ENCODE measurements at places on chromosomes 5 and 9.

- DNase-seq: no peak
These were observed 57.3 kb downstream of the TRIP13 start for GRCh38 chr5:949815-950560.

- DNase-seq: no peak
These were observed 215.5 kb downstream of the GAPVD1 start for GRCh38 chr9:125477089-125477544.

DNA sequence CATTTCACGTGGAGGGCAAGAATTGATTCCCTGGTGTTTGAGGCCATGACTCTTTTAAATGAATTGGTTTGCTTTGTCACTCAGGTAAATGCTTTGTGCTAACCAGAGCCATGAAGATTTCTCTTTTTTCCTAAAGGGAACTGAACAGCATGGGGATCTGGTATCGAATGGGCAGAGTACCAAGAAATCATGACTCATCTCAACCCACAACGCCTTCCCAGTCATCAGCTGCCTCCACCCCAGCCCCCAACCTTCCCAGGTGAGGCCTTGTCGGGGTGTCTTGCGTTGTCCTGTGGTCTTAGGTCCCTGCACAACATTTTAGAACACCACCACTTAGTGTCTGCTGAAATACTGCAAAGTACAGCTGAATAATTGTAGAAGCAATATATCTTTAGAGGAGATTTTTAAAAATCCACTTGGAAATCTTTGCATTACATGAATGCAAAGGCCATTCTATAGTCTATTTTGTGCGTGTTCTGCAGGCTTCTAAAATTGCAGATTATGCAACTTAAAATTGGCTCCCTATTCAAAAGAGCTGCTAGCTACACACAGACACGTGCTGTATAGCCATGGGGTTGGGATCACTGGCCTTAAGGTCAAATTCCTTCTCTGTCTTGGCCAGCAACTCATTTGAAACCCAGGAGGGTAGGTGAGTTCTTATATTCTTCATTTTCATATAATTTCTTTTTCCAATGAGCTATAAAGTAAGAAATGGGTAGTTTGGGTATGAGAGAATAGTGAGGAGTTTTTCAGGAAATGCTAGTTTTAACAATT is 69.0 kb downstream of the MVB12B start:
- DNase-seq: no peak

GRCh38 chr5:108168915-108169314 is 213.0 kb downstream of the FBXL17 start:
- DNase-seq: no peak

GRCh38 chr5:10761933-10762775 is 1.1 kb upstream of the DAP start:
- no peak for DNase-seq

DNA sequence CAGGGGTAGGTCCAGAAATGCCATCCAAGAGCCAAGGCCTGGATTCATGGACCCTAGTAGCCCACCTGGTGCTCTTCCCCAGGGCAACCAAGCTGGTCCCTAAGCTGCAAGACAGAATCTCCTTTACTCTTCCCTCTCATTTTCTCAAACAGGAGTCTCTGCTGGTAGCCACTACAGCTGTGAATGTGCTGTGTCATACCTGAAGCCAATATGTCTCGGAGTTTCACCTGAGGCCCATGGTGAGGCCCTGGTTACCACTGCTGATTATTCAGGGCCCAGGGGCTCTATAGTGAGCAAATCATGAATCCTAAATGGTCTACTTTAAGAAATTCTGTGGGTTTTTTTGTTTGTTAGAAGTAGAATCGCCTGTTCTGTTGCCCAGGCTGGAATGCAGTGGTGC is 15.9 kb downstream of the CDK7 start:
- DNase-seq: no peak

- no peak for DNase-seq
These were observed 604.6 kb downstream of the PTPRD start for GRCh38 chr9:10008101-10008799.

- no peak for DNase-seq
These were observed 1953.9 kb upstream of the CDH6 start for GRCh38 chr5:29239606-29240005.

GRCh38 chr5:136132087-136132486 is 558 bp upstream of the SMAD5 start:
- DNase-seq: no peak

DNA sequence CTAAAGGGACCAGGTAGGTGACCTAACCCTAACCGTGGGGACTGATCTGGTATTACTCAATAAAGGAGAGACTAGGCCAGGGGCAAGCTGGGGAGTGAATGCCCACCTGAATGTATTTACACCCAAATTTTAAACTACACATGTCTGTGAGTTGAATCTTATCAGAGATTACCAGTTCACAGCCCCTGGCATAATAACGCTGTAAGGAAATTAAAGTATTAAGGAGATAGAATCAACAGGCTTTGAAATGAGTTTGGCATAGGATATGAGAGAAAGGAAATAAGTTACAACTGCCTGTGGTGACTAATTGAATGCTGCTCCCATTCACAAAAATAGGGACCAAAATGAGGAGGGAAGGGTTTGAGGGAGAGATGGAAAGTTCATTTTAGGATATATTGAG is 593.3 kb downstream of the CSNK1G3 start:
- DNase-seq: no peak

GRCh38 chr5:65646938-65647337 is 22.1 kb downstream of the SHLD3 start:
- no peak for DNase-seq

DNA sequence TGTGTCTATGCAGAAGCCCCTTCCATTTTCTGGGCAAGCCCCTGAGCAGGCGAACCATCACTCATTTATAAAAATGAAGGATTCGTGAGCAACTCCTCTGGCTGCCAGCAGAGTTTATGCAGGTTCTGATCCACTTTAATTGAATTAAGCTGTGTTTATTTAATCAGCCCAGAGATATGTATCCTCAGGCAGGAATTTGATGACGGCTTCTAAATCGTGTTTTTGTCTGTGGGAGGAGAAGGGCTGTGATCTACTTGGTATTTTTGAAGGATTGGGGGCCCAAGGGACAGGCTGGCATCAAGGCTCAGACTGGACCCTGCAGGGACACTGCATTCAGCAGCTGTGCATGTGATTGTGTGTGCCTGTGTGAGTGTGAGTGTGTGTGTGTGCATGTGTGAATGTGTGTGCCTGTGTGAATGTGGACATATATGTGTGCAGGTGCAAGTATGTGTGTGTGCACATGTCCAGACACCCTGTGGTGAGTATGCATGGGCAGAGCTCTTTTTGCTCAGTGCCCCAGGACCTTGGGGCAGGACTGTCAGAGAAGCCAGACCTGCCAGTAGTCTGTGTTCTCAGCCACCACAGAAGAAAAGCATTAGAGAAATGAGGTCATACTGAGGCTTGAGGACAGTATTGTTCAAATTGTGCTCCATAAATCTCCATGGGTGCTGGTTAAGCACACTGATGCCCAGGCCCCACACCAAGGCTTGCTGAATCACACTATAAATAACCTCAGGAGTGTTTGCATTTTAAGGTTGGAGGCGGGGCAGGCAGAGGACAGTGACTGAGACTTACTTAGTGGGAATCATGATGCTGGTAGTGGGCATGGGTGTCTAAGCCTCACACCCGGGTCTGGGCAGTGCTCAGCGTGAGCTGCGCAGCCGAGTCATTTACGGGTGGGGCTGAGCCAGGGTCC is 164.0 kb downstream of the CARTPT start:
- DNase-seq: no peak

GRCh38 chr5:35131723-35132122 is 84.0 kb upstream of the AGXT2 start:
- DNase-seq: no peak

DNA sequence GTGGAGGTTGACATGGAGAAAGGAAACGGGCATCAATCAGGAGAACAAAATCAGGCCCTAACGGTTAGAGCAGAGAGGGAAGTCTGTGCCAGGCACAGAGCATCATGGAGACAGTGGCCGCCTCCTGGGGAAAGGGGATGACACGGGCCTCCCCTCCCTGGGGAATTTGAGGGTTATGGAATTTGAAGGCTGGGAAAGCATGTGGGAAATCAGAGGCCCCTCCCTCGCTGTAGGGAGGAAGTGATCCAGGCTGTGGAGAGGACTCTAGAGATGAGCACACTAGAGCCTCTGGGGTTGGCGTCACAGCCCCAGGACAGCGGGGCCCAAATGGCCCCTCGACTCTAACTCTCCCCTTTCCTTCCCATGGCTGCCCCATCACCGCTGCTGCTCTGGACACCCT is 36.7 kb downstream of the PROP1 start:
- DNase-seq: no peak

- DNase-seq: no peak
These were observed 10.3 kb upstream of the ERBIN start for GRCh38 chr5:65916066-65916465.

- no peak for DNase-seq
These were observed 78.6 kb upstream of the TBC1D9B start for GRCh38 chr5:179986328-179986727.

DNA sequence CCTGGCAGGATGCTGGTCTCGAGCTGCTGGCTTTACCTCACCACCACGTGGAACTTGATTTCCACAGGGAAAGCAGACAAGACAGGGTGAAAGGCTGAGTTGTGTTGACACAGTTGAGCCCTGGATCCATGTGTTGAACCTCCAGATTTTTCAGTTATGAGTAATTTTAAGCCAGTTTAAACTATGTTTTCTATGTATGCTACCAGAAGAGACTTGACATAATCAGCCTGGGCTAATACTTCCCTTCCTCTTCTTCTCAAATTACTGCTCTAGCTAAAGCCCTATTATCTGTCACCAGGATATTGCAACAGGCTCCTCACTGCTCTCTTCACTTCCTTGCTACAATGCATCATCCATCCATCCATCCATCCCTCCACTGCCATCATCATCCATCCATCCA is 12.0 kb upstream of the PHYKPL start:
- peak; percentile 49 for DNase-seq

GRCh38 chr9:35186524-35186923 is 24.7 kb downstream of the UNC13B start:
- DNase-seq: no peak

- DNase-seq: no peak
These were observed 11.8 kb downstream of the SUB1 start for GRCh38 chr5:32597041-32597629.

GRCh38 chr9:135780086-135780485 is 78.1 kb downstream of the KCNT1 start:
- DNase-seq: no peak

GRCh38 chr5:18370531-18370930 is 736.3 kb downstream of the TAF11L14 start:
- no peak for DNase-seq

- no peak for DNase-seq
These were observed 221.6 kb downstream of the ACTL7B start for GRCh38 chr9:108634204-108634603.

GRCh38 chr9:93589688-93590087 is 13.3 kb downstream of the PHF2 start:
- DNase-seq: no peak

- no peak for DNase-seq
These were observed 161.6 kb upstream of the DMRTA1 start for GRCh38 chr9:22285066-22285465.

DNA sequence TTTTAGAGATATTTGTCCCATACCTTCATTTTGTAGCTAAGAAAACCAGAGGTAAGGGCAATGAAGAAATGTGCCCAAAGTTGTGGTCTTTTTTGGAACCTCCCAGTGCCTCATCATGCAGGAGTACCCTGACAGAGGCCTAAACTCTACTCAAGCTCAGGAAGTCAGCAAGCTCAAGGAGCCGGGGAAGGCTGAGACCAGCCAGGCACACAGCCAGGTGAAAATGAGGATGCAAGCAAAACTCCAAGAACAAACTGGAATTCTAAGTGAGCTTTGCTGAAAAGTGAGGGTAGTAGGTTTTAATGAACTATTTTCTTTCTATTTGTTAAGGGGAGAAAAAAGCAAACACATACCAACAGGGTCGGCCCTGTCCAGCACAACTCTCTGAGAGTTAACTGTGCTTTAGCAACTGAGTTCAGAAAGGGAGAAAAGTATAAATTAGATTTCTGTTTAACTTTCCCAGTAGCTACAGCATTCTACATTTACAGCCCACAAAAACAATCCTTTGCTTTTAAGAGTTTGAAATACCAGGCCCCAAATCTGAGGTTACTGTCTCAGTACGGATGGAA is 146.4 kb downstream of the GNAQ start:
- DNase-seq: no peak

- no peak for DNase-seq
These were observed 21.2 kb downstream of the AUH start for GRCh38 chr9:91340395-91340967.

GRCh38 chr5:168781941-168782571 is 202.9 kb upstream of the PANK3 start:
- no peak for DNase-seq

GRCh38 chr5:160802592-160802991 is 49.4 kb downstream of the ATP10B start:
- no peak for DNase-seq

GRCh38 chr9:107087222-107087621 is 195.9 kb upstream of the RAD23B start:
- DNase-seq: no peak

GRCh38 chr5:166648736-166649135 is 1642.7 kb upstream of the WWC1 start:
- DNase-seq: no peak

GRCh38 chr5:54073131-54073530 is 237.2 kb downstream of the ARL15 start:
- no peak for DNase-seq

DNA sequence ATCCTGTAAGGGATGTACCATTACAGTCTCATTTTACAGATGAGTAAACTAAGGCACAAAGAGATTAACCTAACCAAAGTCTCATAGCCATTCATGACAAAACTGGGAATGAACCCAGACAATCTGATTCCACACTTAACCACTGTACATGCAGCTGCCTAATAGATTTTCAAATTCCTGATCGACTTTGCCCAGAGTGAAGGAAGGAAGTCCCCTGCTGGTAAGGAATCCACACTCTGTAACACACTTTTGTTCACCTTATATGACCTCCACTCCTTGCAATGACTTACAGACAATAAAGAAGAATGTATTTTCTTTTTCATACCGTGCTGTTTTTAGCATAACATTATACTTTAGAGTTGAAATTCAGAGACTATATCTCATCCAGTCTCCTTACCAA is 31.3 kb upstream of the PLPP6 start:
- DNase-seq: no peak

DNA sequence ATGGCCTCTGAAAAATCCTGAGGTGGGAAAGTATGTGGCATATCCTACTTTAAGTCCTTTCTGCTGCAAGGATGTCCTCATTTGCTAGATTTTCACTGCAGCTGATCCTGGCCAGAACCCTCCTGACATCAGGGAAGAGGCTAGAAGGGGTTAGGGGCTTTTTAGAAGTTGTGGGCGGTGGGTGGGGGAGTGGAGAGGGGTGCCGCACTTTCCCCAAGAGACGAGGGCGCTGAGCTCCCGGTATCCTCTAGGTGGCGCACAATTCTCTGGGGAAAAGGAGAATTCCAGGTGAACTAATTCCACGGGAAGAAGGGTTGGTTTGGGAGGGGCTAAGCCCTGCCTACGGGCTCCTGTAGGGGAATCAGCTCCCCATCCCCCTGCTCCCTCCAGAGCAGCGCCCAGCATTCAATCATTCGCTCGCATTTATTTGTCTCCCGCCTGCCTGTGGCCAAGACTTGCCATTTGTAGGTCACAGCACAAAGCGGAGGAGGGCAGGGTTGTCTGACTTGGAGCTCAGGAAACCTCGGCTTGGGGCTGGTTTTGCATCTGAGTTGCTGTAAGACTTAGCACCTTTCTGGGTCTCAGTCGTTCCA is 42.9 kb upstream of the HAND1 start:
- DNase-seq: no peak

GRCh38 chr9:76342858-76343257 is 51.4 kb downstream of the RFK start:
- no peak for DNase-seq

GRCh38 chr9:88435336-88435735 is 47.1 kb downstream of the SPIN1 start:
- DNase-seq: no peak

- peak; percentile 43 for DNase-seq
These were observed 118.7 kb upstream of the CCDC112 start for GRCh38 chr5:115415143-115415491.
